T-helper 22 cell (primary cell): ENCODE measurements at places on chromosomes 16 and 17.

GRCh38 chr16:88597856-88598491 is 27.8 kb downstream of the ZC3H18 start:
- no peak for DNase-seq

- no peak for DNase-seq
These were observed 113.9 kb downstream of the BANP start for GRCh38 chr16:88064889-88065746.

- no peak for DNase-seq
These were observed 95.7 kb upstream of the PSMD7 start for GRCh38 chr16:74200921-74201320.

DNA sequence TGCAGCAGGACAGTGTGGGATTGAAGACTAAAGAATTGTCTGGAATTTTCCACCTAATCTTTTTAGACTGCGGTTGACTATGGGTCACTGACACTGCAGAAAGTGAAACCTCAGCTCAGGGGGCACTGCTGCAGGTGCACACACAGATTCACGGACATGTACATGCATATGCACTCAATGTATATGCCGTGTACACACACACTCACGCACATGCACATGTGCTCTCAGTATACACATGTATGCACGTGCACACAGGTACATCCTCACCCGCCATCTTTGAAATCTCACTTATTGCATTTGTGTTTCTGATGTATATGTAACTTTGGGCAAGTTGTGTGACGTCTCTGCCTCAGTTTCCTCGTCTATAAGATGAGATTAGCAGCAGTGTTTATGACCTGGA is 27.3 kb downstream of the CMIP start:
- DNase-seq: no peak

DNA sequence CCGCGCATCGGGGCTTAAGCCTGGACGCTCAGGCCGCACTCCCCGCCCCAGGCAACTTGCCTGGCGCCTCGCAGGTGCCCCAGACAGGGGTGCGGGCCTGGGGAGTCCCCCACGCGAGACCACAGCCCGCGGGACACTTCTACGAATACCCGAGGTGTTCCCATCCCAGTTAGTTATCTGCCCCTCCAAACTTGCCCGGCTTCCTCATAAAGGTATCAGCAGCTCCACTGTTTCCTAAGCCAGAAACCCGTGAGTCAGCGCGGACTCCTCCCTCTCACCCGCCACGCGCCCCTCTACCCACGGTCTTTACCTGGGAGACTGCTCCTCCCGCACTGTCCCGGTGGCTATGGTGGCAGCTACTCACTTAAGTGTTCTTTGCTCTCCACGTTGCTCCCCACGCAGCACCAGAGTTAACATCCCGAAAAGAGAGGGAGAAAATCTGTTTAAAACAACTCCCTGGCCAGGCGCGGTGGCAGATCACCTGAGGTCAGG is 1.0 kb upstream of the CREBBP start:
- DNase-seq: no peak
